ENCODE measurements at places on chromosomes 16 and 17. TPM values are rescaled to one million over a fixed set of nuclear protein-coding genes. Genes with fewer than 3 reads are reported as not detected.

- no peak for DNase-seq
These were observed 30.1 kb downstream of the ABCA8 start for GRCh38 chr17:68924793-68925720.

DNA sequence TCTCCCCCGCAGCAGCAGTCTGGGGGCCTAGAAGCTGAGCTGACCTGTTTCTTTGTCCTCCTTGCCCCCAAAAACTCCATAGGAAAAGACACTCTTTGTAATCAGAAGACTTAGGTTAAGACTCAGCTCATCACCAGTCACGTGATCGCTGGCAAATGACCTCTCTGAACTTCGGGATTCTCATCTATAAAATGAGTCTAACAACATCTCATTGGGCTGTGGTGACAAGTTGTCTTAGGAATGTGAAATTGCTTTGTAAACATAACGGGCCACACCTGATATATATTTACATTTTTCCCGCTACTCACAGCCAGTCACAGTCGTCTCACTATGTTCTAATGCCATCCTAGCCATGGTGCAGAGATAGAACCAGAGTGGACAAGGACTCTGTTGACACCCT, 86.0 kb upstream of the LHX1 start:
- DNase-seq, result no peak

GRCh38 chr17:55852734-55853133, 101.9 kb downstream of the PCTP start:
- no peak for DNase-seq

- DNase-seq, result peak; percentile 74
These were observed 1.4 kb downstream of the AXIN2 start for GRCh38 chr17:65559804-65560627.

DNA sequence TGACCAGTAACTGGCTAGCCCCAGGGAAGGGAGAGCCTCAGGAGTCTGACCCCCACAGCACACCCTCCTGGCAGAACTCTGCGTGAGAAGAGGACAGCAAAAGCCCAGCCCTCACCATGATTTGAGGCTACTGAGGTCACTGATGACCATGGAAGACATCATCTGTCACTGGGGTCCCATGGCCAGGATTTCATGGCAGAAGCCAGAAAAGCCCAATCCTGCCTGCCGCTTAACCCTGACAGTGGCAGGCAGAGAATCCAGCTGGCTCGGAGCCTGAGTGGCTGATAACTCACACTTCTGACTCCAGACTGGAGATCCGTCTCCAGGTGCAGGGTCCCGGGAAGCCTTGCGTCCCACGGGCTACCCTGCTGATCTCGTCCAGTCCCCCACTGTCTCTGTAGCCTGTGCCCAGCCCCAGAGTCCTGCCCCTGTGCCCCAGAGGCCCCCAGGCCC, 17.5 kb downstream of the GRIN2C start:
- DNase-seq, result no peak

GRCh38 chr16:152141-153128, at the start of gene HBZ:
TSS of gene HBZ (plus strand) at chr16:152644. CDS start at chr16:152910, 266 bp downstream.
- no peak for DNase-seq

- DNase-seq, result peak; percentile 63
These were observed 6.1 kb downstream of the DRG2 start for GRCh38 chr17:18093616-18094408.

DNA sequence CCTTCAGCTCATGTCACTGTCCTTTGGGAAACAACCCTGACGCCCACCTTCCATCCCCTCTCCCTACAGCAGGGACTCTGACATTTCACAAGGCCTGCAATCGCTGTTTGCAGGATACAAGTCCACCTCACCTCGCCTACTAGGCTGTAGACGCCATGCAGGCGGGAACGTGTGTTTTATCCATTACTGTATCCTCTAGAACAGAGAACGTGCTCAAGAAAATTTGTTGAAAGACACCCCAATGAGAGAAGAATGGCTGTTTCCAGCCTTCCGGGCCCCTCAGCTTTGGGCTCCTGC, 1.5 kb upstream of the TTYH2 start:
- DNase-seq, result no peak

DNA sequence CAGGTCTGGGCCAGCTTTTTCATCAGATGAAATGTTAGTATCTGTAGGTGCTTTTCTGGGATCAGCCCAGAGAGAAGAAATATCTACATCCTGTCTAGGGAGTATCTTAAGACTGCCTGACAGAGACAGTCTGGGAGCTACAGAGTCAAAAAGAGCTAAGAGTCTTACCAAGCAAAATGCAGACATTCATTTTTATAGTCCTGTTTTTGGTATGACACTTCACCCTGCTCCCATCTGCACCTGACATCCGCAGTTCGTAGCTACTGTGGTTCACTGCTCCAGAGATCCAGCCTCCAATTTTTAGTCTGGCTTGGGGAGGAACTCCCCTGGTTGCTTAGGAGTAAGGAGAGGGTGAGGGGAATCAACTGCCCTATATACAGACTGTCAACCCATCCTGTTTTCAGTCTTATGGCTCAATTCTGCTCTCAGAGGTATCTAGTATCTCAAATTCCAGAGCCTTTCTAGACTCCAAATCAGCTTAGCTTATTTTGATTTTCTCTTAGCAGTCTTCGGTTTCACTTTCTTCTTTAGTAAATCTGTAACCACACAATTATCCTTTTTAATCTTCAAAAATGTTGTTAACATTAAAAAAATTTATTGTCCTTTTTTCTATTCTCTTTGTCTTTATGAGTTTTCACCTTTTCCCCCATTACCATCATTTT, 97.8 kb downstream of the TMEM100 start:
- no peak for DNase-seq

DNA sequence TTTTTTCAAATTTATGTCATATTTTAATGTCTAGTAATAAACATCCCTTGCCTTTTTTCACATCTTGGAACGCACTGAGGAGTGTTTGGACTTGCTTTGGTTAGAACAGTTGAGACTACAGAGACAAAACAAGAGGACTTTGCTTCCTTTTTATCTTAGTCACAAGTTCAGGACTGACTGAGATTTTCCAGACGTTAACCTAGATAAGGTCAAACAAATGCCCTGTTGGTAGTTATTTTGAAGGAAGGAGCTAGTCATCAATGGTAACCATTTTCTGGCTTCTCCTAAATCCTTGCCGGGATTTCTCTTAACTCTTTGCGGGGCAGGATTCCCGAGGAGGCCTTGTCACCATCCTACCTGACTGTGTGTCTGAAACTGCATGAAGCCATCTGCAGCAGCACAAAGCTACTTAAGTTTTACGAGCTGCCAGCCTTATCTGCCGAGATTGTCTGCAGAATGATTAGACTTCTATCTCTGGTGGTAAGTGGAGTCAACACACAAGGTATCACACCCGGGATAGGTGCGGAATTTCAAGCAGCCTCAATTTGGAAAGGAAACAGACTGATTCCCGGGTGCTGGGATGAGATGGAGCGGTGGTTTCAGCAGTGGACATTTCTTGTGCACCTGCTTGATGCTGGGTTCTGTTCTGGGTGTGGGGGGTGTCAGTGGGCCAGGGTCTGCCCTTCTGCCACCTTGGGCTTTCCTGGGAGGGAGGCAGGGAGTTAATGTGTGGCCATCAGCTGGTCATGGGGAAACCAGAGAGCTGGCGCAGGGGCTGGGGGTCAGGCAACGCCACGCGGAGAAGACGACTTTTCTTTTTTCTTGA, 48.3 kb downstream of the RNF213 start:
- DNase-seq, result no peak

GRCh38 chr17:64264891-64265290, 1.8 kb upstream of the TEX2 start:
- no peak for DNase-seq

GRCh38 chr16:12685806-12686205, 117.9 kb downstream of the CPPED1 start:
- DNase-seq, result no peak

- DNase-seq, result no peak
These were observed 185.8 kb downstream of the HS3ST3A1 start for GRCh38 chr17:13415871-13416416.

DNA sequence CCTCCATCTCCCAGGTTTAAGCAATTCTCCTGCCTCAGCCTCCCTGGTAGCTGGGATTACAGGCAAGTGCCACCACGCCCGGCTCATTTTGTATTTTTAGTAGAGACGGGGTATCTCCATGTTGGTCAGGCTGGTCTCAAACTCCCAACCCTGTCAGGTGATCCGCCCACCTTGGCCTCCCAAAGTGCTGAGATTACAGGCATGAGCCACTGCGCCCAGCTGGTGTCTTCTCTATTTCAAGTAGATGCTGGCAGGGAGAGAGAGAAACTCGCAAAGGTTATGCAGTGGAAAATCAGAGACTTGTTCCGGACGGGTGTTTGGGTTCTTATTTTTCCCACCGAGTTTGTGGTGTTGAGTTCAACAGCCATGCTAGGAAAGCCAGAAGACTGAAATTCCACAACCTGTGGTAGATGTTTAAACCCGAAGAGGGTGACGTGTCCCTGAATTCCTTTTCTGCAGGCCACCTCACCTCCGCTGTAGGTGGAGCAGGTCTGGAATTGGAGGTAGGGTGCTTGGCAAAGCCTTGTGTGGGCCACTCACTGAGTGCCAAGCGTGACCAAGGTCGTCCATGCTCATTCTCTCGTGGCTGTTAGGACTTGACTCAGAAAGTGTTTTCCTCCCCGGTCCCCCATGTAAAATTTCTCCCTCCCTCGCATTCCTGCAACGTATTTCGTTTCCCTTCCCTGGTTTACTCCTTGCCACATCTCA, 7.3 kb upstream of the ZDHHC7 start:
- no peak for DNase-seq

GRCh38 chr17:57025876-57026275, 47.9 kb downstream of the SCPEP1 start:
- DNase-seq, result no peak

DNA sequence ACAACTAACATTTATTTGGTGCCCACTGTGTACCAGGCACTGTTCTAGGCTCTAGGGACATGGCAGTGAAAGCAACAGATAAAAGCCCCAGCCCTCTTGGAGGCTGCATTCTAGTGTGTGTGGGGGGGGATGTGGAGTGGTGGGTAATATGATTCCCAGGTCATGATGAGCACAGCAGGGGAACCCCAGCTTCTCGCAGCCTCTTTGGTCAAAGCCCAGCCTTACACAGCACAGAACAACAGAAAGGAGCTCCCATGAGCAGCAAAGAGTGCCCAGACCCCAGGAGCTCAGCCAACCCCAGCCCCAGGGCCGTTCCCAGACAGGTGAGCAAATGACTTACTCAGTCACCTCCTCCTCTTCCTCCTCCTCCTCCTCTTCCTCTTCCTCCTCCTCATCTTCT, 21.9 kb downstream of the CNGB1 start:
- DNase-seq, result no peak

GRCh38 chr16:55144651-55145050, 179.4 kb upstream of the IRX6 start:
- no peak for DNase-seq

GRCh38 chr17:77886387-77886728, 72.1 kb upstream of the TNRC6C start:
- no peak for DNase-seq

- no peak for DNase-seq
These were observed 5.4 kb upstream of the G6PC1 start for GRCh38 chr17:42895185-42895555.

DNA sequence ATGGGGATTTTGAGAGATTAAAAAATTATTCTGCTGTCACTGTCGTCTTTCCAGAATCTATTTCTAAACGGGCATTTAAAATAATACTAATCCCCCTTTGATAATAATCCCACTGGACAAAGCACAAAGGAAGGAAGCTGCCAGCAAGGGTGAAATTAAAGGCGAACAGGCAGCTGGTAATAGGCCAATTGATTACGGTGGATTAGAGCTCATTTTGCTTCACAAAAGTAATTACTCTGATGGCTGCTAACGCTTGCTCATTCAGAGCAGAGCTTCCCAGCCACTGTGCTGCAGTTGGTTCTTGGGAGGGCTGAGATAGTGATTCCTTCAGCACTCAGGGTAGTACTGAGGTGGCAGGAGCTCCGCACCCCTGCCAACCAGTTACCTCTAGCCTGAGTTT, 205.7 kb downstream of the SNX29 start:
- DNase-seq, result no peak

DNA sequence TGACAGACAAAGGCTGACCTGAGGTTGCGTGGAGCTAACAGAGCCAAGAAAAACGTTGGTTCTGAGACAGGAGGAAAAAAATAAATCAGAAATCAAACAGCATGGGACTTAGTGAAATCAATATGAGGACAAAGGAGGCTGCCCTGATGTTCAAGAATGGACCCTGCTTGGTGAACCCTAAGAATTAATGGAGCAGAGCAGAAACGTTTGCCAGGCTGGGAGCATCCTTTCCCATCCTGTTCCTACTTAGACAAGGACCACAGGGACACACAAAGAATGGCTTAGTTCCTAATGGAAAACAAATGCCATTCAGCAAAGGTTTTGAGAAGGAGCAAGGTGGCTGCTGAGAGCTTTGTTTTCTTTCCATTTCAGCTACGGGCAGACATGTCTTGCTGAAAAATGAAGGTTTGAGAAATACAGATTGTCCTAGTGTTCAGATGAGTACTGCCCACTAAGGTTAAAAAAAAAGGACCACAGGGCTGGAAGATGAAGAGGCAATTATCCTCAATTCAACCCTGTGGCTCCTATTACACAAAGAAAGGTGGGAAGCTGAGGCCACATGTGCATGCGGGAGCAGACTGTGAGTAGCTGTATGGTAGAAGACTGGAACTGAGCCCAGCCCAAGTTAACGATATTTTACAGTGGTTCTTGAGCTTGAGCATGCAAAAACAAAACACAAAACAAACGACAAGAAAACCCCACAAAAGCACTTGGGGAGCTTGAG, 230.1 kb downstream of the SLC39A11 start:
- no peak for DNase-seq

GRCh38 chr16:51648526-51648925, 497.5 kb upstream of the SALL1 start:
- no peak for DNase-seq

DNA sequence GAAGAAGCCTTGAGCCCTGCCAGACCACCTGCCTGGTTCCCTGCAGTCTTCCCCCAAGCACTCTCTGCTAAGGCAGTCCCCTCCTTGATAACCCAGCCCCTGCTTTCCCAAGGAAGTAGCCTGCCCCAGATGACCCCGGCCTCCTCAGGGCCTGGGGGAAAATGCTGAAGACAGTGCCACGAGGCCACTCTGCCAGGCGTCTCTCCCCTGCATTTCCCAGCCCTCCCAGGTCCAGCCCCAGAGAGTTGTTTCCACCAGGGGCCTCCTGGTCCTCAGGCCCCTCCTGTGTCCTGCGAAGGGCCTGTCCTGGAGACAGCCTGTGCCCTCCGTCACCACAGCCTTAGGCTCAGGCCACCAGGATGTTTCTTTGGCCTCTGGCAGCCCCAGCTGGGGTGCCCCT, 96.4 kb downstream of the CCDC182 start:
- no peak for DNase-seq

RCVRN gene
- total RNA-seq, result not detected

C1QTNF1 gene
- total RNA-seq, result 0.96 TPM

CFAP97D1 gene
- not detected for total RNA-seq

PTX4 gene
- total RNA-seq, result 0.20 TPM

CSH1 gene
- not detected for total RNA-seq

ASGR2 gene
- not detected for total RNA-seq

TBC1D3G gene
- not detected for total RNA-seq

RNFT1 gene
- total RNA-seq, result 8.8 TPM
